ENCODE measurements at places on chromosomes 12 and 14.

GRCh38 chr14:63243646-63244045, 39.4 kb downstream of the RHOJ start:
- DNase-seq: no peak

DNA sequence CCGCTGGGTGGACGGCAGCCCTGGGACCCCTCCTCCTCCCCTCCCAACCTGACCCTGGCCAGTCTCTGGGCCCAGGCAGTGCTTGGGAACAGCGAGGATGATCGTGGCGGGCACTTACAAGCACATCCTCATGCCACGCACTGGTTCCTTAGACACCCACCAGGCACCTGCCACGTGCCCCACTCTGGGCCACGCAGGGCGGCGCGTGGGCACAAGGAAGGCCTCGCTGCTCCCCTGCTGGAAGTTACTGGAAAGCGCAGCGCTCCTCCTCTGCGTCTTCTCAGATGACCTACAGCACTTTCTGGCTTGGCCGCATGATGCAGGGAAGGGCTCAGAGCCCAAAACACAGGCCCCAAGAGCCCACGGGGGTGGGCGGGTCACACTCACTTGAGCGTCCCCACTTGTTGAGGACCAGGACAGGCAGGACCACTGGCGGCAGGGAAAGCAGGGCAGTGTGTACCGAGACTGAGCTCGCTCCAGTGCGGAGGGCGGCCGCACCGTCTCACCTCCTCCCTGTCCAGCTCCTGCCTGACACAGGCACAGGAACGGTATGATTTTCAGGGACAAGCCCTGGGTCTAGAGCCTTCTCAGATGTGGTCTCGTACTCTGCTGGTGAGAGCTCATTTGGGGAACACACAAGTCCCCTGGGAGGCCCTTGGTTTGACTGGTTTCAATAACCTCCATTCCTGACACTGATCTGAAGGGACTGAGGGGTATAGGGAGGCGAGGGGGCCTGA, 128.3 kb upstream of the EVL start:
- DNase-seq: no peak

DNA sequence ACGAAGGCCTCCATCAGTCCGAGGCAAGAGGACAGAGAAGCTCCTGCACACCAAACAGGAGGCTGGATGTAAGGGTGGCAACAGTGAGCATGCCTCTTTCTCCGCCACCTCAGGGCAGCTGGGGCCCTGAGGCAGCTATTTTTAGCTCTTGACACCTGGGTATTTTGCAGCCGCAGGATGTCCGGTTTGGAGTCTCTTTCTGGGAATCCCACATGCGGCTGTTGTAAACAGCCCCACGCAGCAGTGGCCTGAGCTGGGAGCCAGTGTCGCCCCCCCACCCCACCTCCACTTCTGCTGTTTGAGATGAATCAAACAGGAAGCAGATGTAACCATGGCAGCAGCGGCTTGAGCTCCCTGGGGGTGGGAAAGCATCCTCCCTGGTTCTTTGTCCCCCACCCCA, 11.7 kb downstream of the HDAC7 start:
- DNase-seq: peak; percentile 42

DNA sequence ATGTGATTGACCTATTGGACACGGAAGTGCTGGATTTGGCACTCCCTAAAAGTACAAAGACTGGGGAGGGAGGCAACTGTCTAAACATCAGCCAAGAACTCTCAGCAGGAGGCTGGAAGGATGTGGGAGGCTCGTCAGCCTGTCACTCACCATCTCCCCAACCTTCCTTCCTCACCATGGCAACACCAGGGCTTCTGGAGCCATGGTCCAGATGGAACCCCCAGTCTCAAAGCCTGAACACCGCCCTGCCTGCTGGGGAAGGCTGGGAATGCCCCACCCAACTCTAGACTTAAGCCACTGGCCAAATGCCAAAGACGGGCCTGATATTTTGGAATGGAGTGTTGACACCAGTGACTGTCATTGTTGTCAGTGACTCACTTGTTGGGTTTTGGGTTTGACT, 55.3 kb downstream of the GALNT16 start:
- no peak for DNase-seq

GRCh38 chr12:48693572-48693971, 11.5 kb upstream of the KANSL2 start:
- no peak for DNase-seq

DNA sequence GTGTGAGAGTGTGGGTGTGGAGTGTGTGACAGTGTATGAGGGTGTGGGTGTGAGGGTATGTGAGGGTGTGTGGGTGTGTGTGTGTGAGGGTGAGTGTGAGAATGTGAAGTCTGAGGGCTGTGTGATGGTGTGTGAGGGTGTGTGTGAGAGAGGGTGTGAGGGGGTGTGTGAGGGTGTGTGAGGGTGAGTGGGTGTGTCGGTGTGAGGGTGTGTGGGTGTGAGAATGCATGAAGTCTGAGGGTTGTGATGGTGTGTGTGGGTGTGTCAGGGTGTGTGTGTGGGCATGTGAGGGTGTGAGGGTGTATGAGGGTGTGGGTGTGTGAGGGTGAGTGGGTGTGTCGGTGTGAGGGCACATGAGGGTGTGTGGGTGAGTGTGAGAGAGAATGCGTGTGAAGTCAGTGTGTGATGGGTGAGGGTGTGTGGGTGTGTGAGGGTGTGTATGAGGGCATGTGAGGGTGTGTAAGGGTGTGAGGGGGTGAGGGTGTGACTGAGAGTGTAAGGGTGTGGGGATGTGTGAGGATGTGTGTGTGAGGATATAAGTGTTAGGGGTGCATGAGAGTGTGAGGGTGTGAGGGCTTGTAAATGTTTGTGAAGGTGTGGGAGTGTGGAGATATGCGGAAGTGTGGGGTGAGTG, 36.4 kb downstream of the TMEM121 start:
- no peak for DNase-seq

DNA sequence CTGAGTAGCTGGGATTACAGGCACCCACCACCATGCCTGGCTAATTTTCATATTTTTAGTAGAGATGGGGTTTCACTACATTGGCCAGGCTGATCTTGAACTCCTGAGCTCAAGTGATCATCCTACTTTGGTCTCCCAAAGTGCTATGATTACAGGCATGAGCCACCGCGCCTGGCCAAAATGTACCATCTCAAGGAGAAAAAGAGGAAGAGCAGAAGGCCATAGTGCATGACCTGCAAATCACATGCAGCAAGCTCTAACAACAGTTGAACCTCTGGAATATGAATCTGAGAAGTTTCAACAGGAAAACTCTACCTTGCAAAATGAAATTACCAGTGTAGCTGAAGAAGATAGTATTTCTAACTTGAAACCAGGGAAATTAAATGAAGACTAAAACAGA, 17.1 kb upstream of the SERPINA1 start:
- no peak for DNase-seq

- DNase-seq: no peak
Measured at GRCh38 chr12:31773867-31774266, 45.0 kb upstream of the AMN1 start.

Data from brain microvascular endothelial cell (primary cell).